ENCODE measurements at places on chromosomes 1 and 21. TPM values are rescaled to one million over a fixed set of nuclear protein-coding genes. Genes with fewer than 3 reads are reported as not detected.

STUM gene
- not detected for total RNA-seq

OR2T29 gene
- not detected for total RNA-seq

TRIM67 gene
- not detected for total RNA-seq

HRNR gene
- total RNA-seq = under 0.01 TPM

UBR4 gene
- 129 TPM for total RNA-seq

GUCA2A gene
- total RNA-seq = not detected

SLC45A1 gene
- total RNA-seq = not detected

TEKT2 gene
- total RNA-seq = under 0.01 TPM

NPL gene
- 3.8 TPM for total RNA-seq

GABRD gene
- not detected for total RNA-seq

GJB5 gene
- total RNA-seq = 54.4 TPM

CDC7 gene
- 2.3 TPM for total RNA-seq

CD1E gene
- not detected for total RNA-seq

Data from nasal cavity respiratory epithelium epithelial cell of viscerocranial mucosa (primary cell).